ENCODE measurements at places on chromosomes 13 and 19.
A peak's percentile ranks its signal among the peaks of the same experiment; 100 is the strongest.

- H3K27me3 ChIP-seq = no peaks in the 10 kb centered on the region
- peaks cover 6% of the 10 kb centered on the region for H3K4me1 ChIP-seq
- DNase-seq = peak; percentile 47
- H3K4me3 ChIP-seq = no peak overlapping the region
- H3K27ac ChIP-seq = no peak overlapping the region
- H3K36me3 ChIP-seq = peaks cover 84% of the 10 kb centered on the region
These were observed 62.0 kb downstream of the PARP4 start for GRCh38 chr13:24450530-24450929.

DNA sequence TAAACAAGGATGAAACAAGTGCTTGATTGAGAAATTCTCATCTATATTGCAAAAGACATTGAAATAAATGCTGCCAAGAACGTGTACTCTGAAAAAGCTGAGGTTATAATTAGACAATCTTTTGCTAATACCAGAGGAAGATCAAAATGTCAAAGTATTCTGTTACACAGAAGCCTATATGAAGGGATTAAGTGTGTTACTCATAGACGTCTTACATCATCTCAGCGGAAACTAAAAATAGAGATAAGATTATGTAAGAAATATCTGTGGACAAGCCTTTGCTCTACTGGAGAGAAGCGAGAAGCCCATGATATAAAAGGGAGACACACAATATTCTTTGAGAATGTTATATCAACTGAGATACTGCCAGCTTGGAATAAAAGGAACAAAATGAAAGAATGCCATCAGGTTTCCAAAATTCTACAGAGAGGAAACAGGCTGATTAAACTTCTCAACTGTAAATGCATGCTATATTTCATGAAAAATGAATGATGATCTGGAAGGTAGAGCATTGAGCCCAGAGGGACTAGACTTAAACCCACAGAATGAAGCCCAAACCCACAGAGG lies 699.0 kb downstream of the GPC5 start:
- H3K36me3 ChIP-seq = no peaks in the 10 kb centered on the region
- no peak for DNase-seq
- no peaks in the 10 kb centered on the region for H3K4me1 ChIP-seq
- no peaks in the 10 kb centered on the region for H3K27me3 ChIP-seq

GRCh38 chr19:30109565-30109964 lies 167.5 kb downstream of the URI1 start:
- no peaks in the 10 kb centered on the region for H3K36me3 ChIP-seq
- H3K4me3 ChIP-seq = no peak overlapping the region
- DNase-seq = no peak

GRCh38 chr19:43672061-43672679 lies 2.2 kb upstream of the PLAUR start:
- no peak for DNase-seq
- H3K27me3 ChIP-seq = no peaks in the 10 kb centered on the region
- H3K36me3 ChIP-seq = peaks cover 2% of the 10 kb centered on the region
- H3K4me1 ChIP-seq = peaks cover 27% of the 10 kb centered on the region

DNA sequence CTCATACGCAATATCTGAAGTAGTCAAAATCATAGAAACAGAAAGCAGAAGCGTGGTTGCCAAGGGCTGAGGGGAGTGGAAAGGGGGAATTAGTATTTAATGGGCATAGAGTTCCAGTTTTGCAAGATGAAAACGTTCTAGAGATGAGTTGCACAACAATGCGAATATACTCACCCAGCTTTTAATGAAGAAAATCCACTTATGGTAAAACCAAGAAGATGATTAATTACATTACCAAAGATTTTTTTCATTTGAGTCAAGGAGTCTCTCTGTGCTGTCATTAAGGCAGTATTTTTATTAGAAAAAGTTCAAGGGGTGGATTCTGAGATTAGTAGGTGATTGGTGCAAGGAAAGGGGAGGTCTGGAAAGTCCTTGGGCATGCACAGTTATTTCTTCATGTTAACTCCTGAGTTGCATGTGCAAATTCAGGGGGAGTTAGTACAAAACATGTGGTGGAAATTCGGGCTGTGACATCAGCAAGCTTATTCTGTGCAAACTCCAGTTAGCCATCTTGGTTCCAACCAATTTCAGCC lies 6.9 kb upstream of the CBY2 start:
- no peaks in the 10 kb centered on the region for H3K4me1 ChIP-seq
- no peak overlapping the region for H3K27ac ChIP-seq
- no peak overlapping the region for H3K4me3 ChIP-seq
- peaks cover 5% of the 10 kb centered on the region for H3K27me3 ChIP-seq

- H3K27ac ChIP-seq = peak overlapping the region; percentile 82
- DNase-seq = no peak
- H3K4me1 ChIP-seq = peaks cover 82% of the 10 kb centered on the region
- H3K4me3 ChIP-seq = peak overlapping the region; percentile 47
- H3K27me3 ChIP-seq = no peaks in the 10 kb centered on the region
- H3K36me3 ChIP-seq = peaks cover 14% of the 10 kb centered on the region
These were observed 45.8 kb downstream of the GAS6 start for GRCh38 chr13:113817860-113818691.

GRCh38 chr19:16814526-16815100 lies 14.6 kb upstream of the SIN3B start:
- no peak overlapping the region for H3K27ac ChIP-seq
- DNase-seq = no peak
- H3K4me3 ChIP-seq = no peak overlapping the region
- H3K4me1 ChIP-seq = no peaks in the 10 kb centered on the region
- peaks cover 4% of the 10 kb centered on the region for H3K36me3 ChIP-seq

- peak overlapping the region; percentile 95 for H3K4me3 ChIP-seq
- no peak for DNase-seq
- peaks cover 90% of the 10 kb centered on the region for H3K4me1 ChIP-seq
- H3K27ac ChIP-seq = peak overlapping the region; percentile 100
These were observed 3.0 kb downstream of the ANKRD10 start for GRCh38 chr13:110911880-110912279.
